Stimulated activated CD8-positive, alpha-beta memory T cell treated with anti-CD3 and anti-CD28 coated beads, Interleukin-15, amount 100 ng/mL, for 4 hours (primary cell): ENCODE measurements at places on chromosomes 2 and 18.

- DNase-seq = no peak
Observed at GRCh38 chr2:65059071-65059470, 2.9 kb downstream of the CEP68 start.

DNA sequence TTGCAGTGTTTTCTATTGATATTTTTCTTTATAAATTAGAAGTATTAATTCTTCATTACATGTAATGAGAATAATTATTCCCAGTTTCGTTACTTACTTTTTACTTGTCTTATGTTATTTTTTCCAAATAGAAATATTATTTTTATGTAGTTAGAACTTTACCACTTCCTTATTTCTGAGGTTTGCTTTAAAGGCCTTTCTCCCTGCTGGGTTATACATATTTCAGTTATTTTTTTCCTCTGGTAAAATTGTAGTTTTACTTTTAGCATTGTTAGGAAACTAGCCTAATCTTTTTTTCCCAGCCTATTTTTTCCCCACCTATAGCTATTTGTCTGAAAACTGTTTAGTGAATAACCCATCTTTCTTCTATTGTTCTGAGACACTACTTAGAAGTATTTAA is 17.1 kb downstream of the RNF144A start:
- no peak for DNase-seq

DNA sequence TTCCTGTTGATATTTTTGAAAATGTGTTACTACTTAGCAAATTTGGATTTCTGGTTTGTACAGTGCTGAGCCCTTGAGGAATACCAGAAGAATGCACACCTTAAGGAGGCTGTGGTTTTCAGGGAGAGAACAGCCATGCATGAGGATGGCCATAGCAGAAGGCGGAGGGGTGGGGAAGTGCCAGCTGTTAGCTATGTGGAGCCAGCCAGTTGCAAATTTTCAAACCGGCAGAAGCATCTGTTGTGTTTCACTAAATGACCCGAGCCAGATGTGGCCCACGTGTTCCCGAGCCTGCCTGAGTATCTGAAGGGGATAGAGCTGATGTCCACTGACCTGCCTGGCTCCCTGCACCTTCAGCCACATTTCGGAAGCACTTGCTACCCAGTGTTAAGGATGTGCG is 16.4 kb upstream of the RBM44 start:
- DNase-seq = no peak

- no peak for DNase-seq
Observed at GRCh38 chr18:6543330-6543908, 128.7 kb upstream of the L3MBTL4 start.

GRCh38 chr18:28995319-28995718 is 818.4 kb upstream of the CDH2 start:
- no peak for DNase-seq

GRCh38 chr2:23157812-23158211 is 227.2 kb upstream of the KLHL29 start:
- DNase-seq = no peak

GRCh38 chr2:10844097-10844496 is 31.5 kb upstream of the PDIA6 start:
- no peak for DNase-seq

DNA sequence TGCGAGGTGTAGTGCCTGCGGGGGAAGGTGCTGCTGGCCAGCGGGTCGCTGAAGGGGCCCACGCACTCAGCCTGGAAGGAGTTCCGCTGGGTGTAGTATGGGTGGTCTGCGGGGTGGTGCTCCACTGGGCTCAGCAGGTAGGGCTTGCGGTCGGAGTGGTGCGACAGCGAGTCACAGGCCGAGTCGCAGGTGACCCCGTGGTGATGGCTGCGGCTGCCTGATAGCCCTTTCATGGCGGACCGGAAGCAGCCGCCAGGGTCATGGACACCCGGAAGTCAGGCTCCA is 429.8 kb downstream of the TGIF1 start:
- no peak for DNase-seq

DNA sequence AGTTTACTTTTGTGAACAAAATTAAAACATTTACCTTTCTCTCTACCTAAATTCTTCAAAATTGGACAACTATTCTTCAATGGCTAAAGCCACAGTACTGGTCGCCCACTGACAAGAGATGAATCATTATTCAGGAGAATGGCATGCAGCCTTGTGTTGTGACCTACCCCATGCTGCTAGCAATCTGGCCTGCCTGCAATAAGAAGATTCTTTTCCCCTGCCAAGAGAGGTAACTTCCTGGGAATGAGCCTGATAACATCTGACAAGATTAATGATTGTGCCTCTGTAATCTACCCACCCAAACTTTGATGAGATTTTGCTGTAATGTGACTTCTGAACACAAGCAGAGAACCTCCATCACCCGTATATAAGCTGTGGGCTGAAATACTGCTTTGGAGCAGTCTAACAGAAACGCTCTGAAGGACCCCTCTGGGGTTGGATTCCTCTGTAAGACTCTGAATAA is 47.0 kb upstream of the ST3GAL5 start:
- DNase-seq = no peak

DNA sequence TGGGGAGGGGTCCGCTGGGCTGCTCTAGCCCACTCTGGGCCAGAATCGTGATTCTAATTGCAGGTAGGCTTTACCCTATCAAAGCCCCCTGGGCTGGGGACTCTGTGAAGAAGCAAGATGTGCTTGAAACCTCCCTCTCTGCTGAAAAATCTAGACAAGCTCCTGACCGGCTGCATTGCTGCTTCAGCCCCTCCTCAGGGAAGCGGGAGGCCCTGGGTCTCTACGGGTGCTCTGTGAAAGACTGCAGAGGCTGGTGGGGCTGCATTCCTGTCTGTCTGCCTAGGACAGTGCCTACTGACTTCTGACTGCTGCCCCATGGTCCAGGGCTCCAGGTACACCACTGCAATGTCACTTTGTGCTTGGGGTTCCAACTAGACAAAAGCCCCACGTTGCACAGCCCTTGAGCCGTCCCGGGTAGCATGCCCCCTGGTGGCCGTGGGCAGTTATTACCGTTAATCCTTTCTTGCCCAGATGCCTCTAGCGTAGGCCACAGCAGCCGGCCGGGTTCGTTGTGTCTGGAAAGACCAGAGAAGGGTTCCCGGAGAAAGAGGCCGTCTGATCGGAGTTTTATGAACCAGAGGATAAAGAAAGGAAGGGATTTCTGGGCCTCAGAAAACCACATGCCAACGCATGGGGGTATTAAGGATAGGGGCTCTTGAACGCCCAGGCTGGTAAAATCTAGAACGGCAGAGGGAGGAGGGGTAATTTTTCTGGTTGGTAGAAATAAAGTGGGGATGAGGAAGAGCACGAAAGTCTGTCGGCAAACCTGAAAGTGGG is 15.9 kb upstream of the C1QL2 start:
- DNase-seq = peak; percentile 16

DNA sequence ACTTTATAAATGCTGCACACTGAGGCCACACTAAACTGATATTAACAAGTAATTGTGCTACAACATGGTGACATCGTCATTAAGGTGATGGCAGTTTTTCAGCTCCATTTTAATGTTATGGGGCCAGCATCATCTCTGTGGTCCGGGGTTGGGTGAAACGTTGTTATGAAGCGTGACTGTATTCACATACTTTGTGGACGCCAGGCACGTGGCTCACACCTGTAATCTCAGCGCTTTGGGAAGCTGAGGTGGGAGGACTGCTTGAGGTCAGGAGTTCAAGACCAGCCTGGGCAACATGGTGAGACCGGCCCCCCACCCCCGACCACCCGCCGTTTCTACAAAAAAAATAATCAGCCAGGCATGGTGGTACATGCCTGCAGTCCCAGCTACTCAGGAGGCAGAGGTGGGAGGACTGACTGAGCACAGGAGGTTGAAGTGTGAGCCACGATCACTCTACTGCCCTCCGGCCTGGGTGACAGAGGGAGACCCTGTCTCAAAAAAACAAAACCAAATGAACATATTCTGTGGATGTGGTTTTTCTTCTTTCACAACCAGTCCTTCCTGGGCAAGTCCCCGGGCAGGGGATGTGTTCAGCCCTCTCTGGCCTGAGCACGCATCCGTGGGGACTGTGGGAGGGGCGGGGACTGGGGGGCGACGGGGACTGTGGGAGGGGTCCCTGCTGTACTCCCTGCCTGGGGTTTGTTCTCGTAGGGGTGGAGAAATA is 12.9 kb upstream of the GAL3ST2 start:
- no peak for DNase-seq

DNA sequence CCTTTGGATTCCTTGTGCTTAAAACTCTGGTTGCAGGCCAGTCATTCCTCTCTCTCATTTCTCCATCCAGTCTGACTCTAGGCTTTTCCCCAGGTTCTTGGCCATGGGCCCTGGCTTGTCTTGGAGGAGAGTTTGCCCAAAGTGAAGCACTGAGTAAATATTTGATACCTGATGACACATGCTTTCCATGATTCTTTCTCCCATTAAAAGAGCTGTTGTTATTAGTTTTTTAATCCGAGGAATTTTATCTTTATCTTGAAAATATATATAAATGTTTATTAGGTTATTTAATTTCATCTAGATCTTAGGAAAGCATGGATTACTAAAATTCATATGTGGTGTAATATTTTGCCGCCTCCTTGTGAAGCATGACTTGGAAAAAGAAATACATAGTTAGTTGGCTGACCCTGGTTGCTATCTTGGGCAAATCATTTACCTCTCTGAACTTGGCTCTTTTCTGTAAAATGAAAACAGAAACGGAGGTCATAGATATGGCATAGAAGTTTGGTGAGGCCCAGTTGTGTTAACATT is 650.1 kb downstream of the SLC4A3 start:
- DNase-seq = no peak

DNA sequence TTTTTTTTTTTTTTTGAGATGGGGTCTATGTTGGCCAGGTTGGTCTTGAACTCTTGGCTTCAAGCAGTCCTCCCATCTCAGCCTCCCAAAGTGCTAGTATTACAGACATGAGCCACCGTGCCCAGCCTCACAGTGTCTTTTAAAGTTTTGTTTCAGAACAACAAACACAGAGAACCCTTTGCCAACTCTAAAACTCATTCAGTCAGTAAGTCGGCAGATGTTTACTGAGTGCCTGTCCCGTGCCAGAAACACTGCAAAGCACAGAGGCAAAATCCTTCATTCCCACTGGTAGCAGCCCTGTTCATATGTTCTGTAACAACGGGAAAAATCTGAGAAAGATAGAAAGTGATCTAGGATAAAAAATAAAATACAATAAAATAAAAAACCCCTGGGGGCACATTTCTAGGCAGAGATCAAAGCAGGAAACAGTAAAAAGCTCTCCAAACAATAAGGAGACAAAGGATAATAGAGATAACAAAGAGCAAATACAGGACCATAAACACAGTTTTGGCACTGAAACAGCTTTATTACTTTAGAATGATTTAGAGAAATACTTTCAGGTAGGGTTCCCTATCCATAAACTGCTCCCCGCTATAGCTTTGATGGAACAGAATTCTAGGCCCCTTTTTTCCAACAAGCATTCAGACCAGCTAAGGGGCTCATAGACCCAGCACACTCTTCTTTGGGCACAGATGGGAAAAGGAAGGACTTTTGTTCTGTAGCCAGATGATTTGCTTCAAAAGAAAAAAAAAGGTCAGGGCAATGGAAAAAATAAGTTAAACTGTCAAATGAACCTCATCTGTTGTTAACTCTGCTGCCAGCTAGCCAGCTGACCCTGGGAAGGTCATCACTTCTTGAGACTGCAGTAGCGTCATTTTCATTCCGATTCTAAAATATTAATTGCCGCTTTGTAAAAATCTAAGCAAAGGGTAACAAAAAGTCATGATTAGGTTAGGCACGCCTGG is 212.3 kb downstream of the CDH20 start:
- DNase-seq = no peak

DNA sequence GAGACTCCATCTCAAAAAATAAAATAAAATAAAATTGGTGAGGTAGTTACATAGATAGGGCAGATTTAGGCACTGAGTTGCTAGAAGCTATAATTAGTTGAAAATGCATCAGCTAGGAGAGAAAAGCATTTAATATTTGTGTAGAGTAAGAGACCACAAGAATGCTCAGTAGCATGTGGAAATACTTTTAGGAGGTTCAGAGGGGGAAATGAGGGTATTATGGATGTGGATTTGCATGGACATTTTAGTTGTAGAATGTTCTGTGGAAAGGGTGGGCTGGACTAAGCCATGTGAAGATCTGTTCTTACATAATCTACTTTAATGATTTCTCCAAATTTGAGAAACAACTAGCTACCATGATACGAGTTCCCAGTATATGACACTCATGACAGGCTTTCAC is 95.5 kb downstream of the ATP9B start:
- no peak for DNase-seq

DNA sequence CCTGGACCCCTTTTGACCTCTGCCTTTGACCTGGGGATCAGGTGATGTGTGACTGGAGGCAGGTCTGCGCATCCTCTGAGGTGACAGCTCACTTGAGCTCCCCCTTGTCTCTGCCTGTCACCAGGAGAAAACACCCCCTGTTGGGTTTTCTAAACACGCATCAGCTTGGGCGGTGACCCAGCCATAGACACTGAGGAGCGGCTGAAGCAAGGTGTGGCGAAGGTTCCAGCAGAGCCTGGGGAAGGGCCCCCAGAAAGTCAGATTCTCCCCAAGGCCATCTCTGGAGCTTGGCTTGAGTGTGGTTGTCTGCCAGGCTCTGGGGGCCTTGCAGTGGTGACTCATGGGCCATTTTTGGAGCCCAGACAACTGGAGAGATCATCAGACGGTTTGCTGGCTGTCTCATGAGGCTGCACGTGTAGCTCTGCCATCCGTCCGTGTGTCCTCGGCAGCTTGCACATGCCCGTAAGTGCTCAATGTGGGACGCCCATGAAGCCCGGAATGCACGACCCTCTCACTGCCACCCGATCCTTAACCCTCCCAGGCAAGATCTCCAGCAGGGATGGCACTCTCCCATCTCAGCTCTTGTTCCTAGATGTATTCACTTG is 29.4 kb downstream of the SIX3 start:
- DNase-seq = no peak

- no peak for DNase-seq
Observed at GRCh38 chr2:56287974-56288373, 104.2 kb downstream of the CCDC85A start.

DNA sequence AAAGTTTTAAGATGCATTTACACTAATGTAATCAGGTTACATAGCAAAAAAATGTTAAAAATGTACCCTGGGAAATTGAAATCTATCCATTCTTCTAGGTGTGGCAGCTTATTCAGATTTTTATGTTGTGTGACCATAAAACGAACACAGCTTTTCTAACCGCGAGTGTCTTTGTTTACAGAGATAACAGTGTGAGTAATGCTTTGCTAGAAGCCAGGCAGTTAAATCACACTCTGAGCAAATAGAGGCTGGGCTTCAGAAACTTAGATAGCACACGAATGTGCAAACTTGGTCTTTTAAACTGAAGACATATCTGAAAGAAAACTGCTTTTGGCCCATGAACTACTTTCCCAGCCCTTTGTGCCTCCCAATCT is 116.1 kb downstream of the SPTBN1 start:
- no peak for DNase-seq

GRCh38 chr18:22363867-22364463 is 53.8 kb downstream of the CTAGE1 start:
- no peak for DNase-seq

- DNase-seq = no peak
Observed at GRCh38 chr2:62307469-62308389, 111.8 kb downstream of the B3GNT2 start.

DNA sequence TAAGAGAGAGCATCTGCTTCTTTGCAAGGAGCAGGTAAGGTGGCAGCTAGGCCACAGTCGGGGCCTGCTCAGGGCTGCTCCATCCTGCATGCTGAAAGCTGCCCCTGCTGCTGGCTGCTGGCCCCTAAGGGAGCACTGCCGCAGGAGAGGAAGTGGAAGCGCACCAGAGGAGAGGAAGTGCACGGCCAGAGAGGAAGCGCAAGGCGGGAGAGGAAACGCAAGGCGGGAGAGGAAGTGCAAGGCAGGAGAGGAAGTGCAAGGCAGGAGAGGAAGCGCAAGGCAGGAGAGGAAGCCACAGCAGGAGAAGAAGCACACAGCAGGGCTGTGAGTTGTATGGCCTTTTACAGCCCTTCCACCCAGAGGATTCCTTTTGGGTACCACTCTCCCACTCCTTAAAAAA is 539.0 kb upstream of the TNP1 start:
- no peak for DNase-seq
